ENCODE measurements at places on chromosomes 1 and 21. TPM values are rescaled to one million over a fixed set of nuclear protein-coding genes. Genes with fewer than 3 reads are reported as not detected.

DNA sequence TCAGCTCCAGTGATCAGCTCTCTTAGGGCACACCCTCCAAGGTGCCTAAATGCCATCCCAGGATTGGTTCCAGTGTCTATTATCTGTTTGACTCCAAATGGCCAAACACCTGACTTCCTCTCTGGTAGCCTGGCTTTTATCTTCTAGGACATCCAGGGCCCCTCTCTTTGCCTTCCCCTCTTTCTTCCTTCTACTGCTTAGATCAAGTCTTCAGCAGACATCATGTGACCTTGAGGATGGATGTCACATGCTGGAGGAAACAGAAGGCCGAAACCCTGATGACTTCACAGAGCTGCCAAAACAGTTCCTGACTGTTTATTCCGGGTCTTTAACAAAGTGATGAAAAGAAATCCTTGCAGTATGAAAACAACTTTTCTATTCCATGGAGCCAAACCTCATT lies 24.4 kb upstream of the WDR26 start:
- no peak for DNase-seq

GRCh38 chr1:60169206-60169605 lies 95.6 kb upstream of the C1orf87 start:
- no peak for DNase-seq

- DNase-seq = peak; percentile 86
Observed at GRCh38 chr1:161440312-161440894, 64.9 kb upstream of the FCGR2A start.

GRCh38 chr1:170803711-170804110 lies 131.6 kb upstream of the MROH9 start:
- DNase-seq = no peak

The PLPPR5 gene
- total RNA-seq = not detected

DNA sequence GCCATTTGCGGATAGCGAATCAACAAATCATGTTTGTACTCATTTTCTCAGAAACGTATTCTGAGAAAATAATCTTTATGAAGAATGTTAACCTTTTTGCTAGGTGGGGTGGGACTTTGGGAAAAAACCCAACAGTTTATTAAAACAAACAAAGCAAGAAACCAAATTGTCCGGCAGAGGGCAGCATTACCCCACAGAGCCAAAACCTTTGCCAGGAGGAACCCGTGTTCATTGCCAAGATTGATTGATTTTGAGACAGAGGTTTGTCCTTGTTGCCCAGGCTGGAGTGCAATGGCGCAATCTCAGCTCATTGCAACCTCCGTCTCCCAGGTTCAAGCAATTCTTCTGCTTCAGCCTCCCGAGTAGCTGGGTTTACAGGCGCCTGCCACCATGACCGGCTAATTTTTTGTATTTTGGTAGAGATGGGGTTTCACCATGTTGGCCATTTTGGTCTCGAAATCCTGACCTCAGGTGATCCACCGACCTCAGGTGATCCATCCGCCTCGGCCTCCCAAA lies 70.8 kb upstream of the RHOU start:
- DNase-seq = peak; percentile 70

GRCh38 chr1:210669951-210670350 lies 341.2 kb downstream of the HHAT start:
- DNase-seq = no peak

GRCh38 chr1:48329905-48330304 lies 107.4 kb downstream of the SLC5A9 start:
- no peak for DNase-seq

- no peak for DNase-seq
Observed at GRCh38 chr1:19814681-19815503, at the start of gene RNF186. TSS of gene RNF186 (minus strand) at chr1:19815283. CDS start at chr1:19815101, 182 bp downstream.

GRCh38 chr1:53155534-53155933 lies 13.1 kb upstream of the SLC1A7 start:
- no peak for DNase-seq

The BROX gene
- 67.6 TPM for total RNA-seq

The VWA1 gene
- 0.31 TPM for total RNA-seq

DNA sequence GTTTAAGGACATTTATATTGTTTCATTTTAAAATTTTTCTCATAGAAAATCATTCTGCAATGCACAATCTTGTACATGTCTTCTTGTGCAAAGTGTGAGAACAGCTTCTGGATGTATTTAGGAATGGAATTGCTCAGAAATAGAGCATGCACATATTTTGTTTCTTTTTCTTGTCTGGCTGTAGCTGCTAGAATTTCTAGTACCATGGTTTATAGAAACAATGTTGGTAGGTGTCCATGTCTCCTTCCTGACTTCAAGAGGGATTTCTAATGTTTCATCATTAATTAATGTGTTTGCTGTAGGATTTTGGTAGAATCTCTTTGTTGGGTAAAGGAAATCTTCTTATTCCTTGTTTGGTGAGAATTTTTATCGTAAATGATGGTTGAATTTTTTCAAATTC lies 99.0 kb downstream of the RYR2 start:
- no peak for DNase-seq

The DNAJC16 gene
- 4.2 TPM for total RNA-seq

The RIPPLY3 gene
- total RNA-seq = not detected

GRCh38 chr1:19232524-19232846 lies 18.8 kb downstream of the EMC1 start:
- DNase-seq = no peak

GRCh38 chr1:245378311-245378722 lies 223.5 kb downstream of the KIF26B start:
- no peak for DNase-seq

GRCh38 chr1:167718914-167719691 lies 2.7 kb upstream of the MPZL1 start:
- no peak for DNase-seq

The HUNK gene
- 13.6 TPM for total RNA-seq

The DRAM2 gene
- 55.0 TPM for total RNA-seq

The WNT3A gene
- total RNA-seq = not detected

- DNase-seq = no peak
Observed at GRCh38 chr1:111903871-111904449, 85.5 kb downstream of the KCND3 start.

- no peak for DNase-seq
Observed at GRCh38 chr1:83087851-83088250, 911.1 kb downstream of the TTLL7 start.

- DNase-seq = no peak
Observed at GRCh38 chr1:214844319-214844718, 238.2 kb upstream of the KCNK2 start.

GRCh38 chr1:76862447-76862846 lies 4.8 kb upstream of the ST6GALNAC5 start:
- no peak for DNase-seq

- DNase-seq = peak; percentile 35
Observed at GRCh38 chr1:7298145-7298544, 473.0 kb upstream of the VAMP3 start.

DNA sequence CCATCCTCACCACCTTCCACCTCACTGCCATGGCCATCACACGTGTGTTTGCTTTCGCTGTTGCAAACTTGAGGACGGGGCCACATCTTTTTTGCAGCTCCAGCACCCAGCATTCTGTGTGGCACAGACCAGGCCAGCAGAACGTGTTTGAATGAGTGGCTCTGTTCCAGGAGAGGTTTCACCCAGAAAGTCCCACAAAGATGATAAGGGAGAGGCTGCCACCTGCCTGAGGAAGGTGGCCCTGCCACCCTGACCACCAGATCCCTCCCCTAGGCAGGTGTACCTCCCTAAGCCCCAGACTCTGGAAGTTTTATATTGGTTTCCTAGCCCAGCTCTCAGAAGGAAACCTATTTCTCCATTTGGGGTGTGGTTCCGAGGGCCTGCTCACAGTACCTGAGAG lies 252.1 kb downstream of the KAZN start:
- DNase-seq = no peak

- peak; percentile 61 for DNase-seq
Observed at GRCh38 chr1:6614019-6614928, 743 bp downstream of the PHF13 start.

- no peak for DNase-seq
Observed at GRCh38 chr1:181910905-181911304, 150.6 kb downstream of the ZNF648 start.

DNA sequence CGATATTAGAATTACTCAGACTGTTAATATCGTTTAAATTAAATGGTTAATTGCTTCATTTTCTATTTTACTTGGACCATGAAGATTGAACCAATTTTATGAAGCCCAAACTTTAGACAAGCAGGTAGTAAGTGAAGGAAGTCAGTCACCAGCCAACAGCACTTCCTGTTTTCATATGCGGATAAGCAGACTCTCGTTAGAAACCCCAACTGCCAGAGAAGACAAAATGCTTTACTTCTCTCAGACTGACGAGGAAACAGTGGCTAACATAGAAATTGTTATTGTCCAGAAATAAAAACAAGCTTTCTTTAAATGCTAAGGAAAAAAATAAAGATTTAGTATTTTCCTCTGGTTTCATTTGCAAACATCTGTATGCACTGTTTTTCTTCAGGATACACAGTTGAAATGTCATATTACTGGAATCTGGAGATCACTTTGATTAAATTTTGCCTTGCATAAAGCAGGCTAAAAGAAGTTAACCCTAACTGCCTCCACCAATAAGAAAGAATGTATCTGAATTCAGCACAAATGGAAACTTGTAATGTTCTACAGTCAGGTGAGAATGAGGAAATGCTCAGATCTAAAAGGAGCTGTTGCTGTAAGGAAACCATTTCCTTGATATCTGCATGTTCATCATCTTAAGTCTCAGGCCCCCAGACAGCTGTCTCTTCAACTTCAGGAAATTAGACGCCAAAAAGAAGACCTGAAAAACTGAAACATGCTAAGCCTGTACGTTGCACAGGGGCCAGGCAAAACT lies 129.8 kb upstream of the SAMSN1 start:
- no peak for DNase-seq

- DNase-seq = no peak
Observed at GRCh38 chr1:156608981-156609380, 7.7 kb upstream of the GPATCH4 start.

GRCh38 chr1:153565529-153566374 lies at the start of gene S100A2:
TSS of gene S100A2 (minus strand) at chr1:153565844. CDS start at chr1:153563877, 1,967 bp downstream.
- DNase-seq = peak; percentile 91

DNA sequence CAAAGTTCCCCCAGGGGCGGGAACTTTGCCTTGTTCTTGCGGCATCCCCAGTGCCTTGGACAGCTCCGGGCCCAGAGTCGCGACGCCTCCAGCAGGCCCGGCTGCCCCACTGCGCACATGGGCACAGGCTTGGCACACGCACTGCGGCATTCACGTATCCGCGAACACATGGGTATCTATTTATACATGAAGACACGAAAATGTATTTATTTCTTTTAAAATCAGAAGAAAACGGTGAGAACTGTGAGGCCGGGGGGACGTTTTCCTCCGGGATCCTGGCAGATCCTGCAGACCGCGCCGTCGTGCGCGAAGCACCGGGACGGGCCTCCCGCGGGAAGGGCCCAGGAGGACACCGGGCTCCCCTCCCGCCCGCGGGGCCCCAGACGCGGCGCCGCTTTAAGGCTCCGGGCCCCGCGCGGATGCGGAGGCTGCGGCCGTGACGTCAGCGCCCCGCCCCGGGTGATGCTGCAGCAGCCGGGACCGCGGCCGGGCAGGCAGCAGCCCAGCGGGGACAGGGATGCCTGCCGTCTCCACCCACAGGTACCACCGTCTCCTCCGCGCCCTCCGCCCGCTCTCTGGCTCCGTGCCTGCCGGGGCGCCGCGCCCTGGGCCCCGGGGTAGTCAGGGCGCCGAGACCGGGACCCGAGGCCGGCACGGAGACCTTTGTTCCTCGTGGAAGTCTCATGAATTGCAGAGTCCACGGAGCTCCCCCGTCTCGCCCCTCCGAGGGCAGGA lies at the start of gene SLC45A1:
TSS of gene SLC45A1 (plus strand) at position 468 of the 735 bp plus-strand sequence. CDS start 6,216 bp downstream, outside the sequence.
- peak; percentile 49 for DNase-seq

The NCAM2 gene
- total RNA-seq = not detected

DNA sequence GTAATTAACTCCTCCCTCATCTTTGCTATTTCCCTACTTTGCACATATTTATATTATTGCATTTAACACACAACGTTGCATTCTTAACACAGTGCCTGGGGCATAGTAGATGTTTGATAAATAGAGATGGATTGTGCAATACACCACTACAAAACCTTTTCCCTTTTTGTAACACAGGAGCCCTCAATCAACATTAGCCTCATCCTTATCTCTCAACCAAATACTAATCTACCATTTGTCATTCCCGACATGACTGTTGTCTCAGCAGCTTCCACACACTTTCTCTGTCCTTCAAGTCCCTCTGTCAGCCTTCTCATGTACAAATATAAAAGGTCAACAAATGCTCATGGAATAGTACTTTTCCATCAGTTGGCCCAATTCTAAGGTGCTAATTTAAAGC lies 78.9 kb upstream of the KCNK2 start:
- no peak for DNase-seq

- no peak for DNase-seq
Observed at GRCh38 chr1:203328714-203329122, 22.2 kb downstream of the FMOD start.

DNA sequence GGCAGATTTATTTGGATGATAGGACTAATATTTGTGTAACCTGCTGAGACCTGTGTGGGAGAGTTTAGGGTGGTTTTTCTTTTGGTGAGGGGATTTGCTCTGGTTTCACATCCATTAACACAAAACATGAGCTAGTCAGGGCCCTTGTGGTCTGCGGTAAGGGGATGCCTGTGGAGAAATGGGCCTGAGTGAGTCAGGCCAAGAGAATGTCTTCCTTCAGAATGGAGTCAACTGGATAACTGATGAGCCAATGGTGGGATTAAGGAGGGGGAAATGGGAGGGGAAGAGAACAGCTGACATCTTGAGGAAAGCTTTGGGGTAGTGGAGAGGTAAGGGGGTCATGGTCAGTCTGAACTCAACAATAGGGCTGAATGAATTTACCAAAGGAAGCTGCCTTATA lies 13.9 kb downstream of the WNT2B start:
- DNase-seq = peak; percentile 95

The CFAP141 gene
- not detected for total RNA-seq

The EDEM3 gene
- total RNA-seq = 21.6 TPM

- DNase-seq = no peak
Observed at GRCh38 chr1:73765551-73766233, 432.3 kb downstream of the LRRIQ3 start.

DNA sequence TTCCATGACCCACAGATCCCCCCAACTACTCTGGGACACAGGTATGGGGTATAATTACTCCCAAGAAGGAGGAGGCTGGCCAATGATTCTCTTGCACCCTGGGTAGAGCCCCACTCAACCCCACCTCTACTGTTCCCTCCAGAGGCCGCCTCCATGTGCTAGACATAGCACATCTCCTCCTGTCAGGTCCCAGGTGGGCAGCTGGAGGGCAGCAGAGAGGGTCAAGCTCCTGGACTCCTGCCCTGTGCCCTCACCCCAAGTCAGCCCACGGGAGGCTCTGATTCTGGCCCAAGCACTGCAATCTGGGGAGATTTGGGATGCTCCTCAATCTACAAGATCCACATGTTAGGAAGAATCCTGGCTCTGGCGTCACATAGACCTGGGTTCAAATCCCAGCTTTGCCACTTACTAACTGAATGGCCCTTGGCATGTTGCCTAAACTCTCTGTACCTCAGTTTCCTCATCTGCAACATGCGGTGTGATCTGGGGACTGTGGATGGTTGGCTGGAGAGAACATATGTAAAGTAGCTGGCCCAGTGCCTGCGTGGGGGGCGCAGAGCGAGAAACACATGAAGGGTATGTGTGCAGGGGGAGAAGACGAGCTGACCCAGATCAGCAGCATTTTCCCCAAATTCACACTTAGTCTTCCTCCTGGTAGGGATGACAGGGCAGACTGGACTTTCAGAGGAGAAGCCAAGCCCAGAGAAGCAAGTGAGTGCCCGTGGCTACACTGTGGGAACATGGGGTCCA lies 23.2 kb downstream of the TNNT2 start:
- no peak for DNase-seq

The RPTN gene
- total RNA-seq = not detected

GRCh38 chr1:233244183-233244582 lies 51.3 kb downstream of the PCNX2 start:
- no peak for DNase-seq

GRCh38 chr1:26016953-26017545 lies 4.5 kb upstream of the EXTL1 start:
- DNase-seq = no peak

The BATF3 gene
- total RNA-seq = 3.3 TPM

All from SJSA1 (cell line).